Liver (tissue), 10 donors: ENCODE measurements at places on chromosomes 1 and 21. TPM values are rescaled to one million over a fixed set of nuclear protein-coding genes. Genes with fewer than 3 reads are reported as not detected.

DNA sequence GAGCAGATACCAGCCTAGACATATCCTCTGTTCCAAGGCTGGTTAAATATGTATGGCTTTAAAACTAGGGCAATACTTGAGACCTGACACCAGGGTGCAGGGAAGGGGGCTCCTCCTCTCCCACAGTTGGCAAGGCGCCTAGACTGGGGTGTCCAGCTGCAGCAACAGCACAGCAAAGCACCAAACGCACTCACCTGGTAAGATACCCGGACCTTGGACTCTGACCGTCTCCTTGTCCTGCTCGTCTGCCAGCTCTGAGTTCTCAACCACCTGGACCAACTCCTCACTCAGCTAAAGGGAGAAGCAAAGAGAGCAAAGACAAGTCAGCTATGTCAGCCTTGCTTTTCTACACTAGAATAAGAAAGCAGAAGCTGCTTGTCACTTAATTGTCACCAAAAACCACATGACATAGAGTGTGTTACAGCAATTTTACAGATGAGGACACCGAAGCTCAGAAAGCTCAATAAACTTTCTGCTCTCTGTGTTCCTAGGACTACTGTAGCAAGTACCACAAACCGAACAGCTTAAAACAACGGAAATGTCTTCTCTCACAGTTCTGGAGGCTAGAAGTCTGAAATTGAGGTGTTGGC lies 4.4 kb downstream of the PACC1 start:
- no peak overlapping the region for H3K4me3 ChIP-seq
- no peak overlapping the region for H3K27ac ChIP-seq
- H3K4me1 ChIP-seq: peaks cover 19% of the 10 kb centered on the region
- H3K36me3 ChIP-seq: peaks cover 4% of the 10 kb centered on the region
- H3K27me3 ChIP-seq: no peaks in the 10 kb centered on the region
- DNase-seq: no peak

GRCh38 chr1:45395051-45395450 lies 54.8 kb upstream of the MUTYH start:
- no peak overlapping the region for H3K27ac ChIP-seq
- H3K27me3 ChIP-seq: no peaks in the 10 kb centered on the region
- no peaks in the 10 kb centered on the region for H3K36me3 ChIP-seq
- no peak for DNase-seq
- no peak overlapping the region for H3K4me3 ChIP-seq
- peaks cover 12% of the 10 kb centered on the region for H3K4me1 ChIP-seq

GRCh38 chr21:37145635-37146111 lies 72.6 kb downstream of the TTC3 start:
- no peaks in the 10 kb centered on the region for H3K4me1 ChIP-seq
- no peak for DNase-seq
- H3K27me3 ChIP-seq: no peaks in the 10 kb centered on the region
- H3K36me3 ChIP-seq: peaks cover 45% of the 10 kb centered on the region
- no peak overlapping the region for H3K27ac ChIP-seq

The HRNR gene
- not detected for total RNA-seq

GRCh38 chr1:153569465-153569864 lies 3.8 kb upstream of the S100A2 start:
- no peaks in the 10 kb centered on the region for H3K27me3 ChIP-seq
- H3K36me3 ChIP-seq: no peaks in the 10 kb centered on the region
- H3K4me1 ChIP-seq: peaks cover 8% of the 10 kb centered on the region
- no peak overlapping the region for H3K4me3 ChIP-seq
- no peak overlapping the region for H3K27ac ChIP-seq

The OLIG2 gene
- total RNA-seq: not detected

- no peak overlapping the region for H3K4me3 ChIP-seq
- H3K27ac ChIP-seq: no peak overlapping the region
- H3K4me1 ChIP-seq: no peaks in the 10 kb centered on the region
- no peaks in the 10 kb centered on the region for H3K36me3 ChIP-seq
- no peak for DNase-seq
Observed at GRCh38 chr1:2350911-2351655, 40.3 kb downstream of the MORN1 start.

GRCh38 chr1:108117945-108118902 lies 81.9 kb downstream of the SLC25A24 start:
- H3K27ac ChIP-seq: no peak overlapping the region
- H3K27me3 ChIP-seq: no peaks in the 10 kb centered on the region
- H3K36me3 ChIP-seq: no peaks in the 10 kb centered on the region

DNA sequence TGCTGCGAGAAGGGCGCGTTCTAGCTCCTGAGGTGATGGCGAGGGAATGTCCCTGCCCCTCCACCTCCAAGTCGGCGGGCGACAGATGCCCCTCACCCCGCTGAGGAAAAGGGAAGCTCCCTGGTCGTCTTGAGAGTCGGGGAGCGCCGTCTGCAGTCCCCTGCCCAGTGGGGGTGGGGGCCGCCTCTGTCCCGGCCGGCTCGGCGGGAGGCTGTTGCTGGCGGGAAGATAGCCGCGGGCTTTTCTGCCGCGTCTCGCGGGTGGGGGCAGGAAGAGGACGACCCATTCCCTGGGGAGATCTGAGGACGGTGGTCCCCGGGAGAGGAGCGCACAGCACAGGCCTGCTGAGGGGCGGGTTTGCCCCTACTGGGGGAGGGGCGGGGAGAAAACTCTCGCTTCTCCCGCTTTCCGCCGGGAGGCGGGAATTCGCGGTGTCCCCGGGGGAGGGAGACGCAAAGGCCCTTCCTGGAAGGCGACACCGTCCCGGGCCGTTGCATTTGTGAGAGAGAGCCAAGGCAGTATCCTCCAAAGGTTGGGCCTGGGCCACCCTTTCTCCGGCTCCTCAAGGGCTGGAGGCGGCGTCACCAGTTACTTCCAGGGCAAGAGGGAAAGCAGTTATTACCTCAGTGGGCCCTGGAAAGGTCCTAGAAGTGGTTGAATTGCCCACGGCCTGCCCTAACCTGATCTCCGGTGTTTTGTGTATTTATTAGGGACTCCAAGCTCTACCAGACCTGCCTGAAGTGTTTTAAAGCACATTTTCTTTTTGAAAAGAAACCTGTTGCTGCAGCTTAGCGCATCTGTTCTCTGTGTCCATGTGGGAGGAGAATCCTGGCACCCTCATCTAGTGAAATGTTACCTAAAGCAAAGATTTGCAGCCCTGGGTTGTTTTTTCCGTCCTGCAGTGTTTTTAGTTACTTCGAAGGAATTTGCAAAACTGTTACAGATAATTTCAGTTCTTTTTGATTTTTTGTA lies 648 bp downstream of the S100PBP start:
- H3K27ac ChIP-seq: peak overlapping the region; percentile 97
- no peaks in the 10 kb centered on the region for H3K27me3 ChIP-seq
- H3K36me3 ChIP-seq: no peaks in the 10 kb centered on the region
